Type B pancreatic cell (in vitro differentiated cells): ENCODE measurements at places on chromosomes 13 and 19. TPM values are rescaled to one million over a fixed set of nuclear protein-coding genes. Genes with fewer than 3 reads are reported as not detected.

GRCh38 chr19:55345818-55346724 lies 6.4 kb downstream of the KMT5C start:
- H3K4me1 ChIP-seq = peaks cover 15% of the 10 kb centered on the region
- H3K36me3 ChIP-seq = no peaks in the 10 kb centered on the region
- DNase-seq = no peak
- H3K4me3 ChIP-seq = no peak overlapping the region

DNA sequence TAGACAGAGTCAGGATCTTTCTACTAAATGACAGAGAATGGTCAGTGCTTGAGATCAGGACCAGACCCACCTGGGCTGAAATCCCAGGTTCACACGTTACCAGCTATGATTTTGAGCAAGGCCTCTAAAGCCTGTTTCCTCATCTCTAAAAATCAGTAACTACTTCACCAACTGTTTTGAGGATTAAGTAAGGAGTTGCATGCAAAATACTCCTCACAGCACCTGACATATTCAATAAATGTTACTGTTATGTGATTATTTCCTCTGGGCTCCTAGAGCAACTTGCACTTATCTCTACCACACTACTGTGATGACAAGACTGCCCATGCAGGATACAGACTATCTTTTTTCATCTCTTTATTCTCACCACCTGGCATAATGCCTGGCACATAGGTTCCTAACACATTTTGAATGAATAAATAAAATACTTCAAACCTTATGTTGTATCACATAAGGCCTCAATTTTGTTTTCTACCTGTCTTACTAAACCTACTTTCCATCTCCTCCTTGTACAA lies 1.8 kb downstream of the KATNAL1 start:
- peaks cover 30% of the 10 kb centered on the region for H3K4me1 ChIP-seq
- no peak overlapping the region for H3K27ac ChIP-seq
- peak overlapping the region; percentile 35 for H3K4me3 ChIP-seq
- H3K36me3 ChIP-seq = no peaks in the 10 kb centered on the region
- H3K27me3 ChIP-seq = no peaks in the 10 kb centered on the region

DNA sequence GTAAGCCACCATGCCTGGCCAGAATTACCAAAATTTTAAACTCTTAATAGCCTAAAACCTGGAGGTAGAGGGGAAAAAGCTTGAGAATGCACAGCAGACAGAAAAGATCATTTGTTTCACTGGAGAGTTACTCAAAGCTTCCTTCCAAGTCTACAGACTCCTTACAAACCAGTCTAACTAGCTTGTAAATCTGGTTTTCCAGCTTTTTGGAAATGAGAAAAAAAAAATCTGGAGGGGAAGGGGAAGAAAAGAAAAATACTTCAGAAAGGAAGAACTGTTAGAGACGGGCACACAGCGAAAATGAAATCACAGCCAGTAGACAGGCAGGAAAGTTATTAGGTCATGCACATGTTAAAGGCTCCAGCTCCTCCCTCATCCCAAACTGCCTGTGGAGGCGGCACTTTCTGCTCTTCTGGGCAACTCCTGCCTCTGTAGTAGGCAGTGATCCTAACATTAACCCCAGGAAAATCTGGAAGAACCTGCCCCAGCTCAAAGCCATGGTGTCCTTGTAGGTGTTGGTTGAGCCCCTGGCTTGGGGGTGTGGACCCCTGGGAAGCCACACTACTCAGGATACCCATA lies 17.3 kb downstream of the PARP4 start:
- peak overlapping the region; percentile 69 for H3K4me3 ChIP-seq
- H3K27me3 ChIP-seq = no peaks in the 10 kb centered on the region
- DNase-seq = no peak
- H3K36me3 ChIP-seq = peaks cover 36% of the 10 kb centered on the region

- H3K4me3 ChIP-seq = no peak overlapping the region
- peaks cover 40% of the 10 kb centered on the region for H3K27me3 ChIP-seq
- DNase-seq = no peak
- H3K27ac ChIP-seq = no peak overlapping the region
- H3K36me3 ChIP-seq = no peaks in the 10 kb centered on the region
- no peaks in the 10 kb centered on the region for H3K4me1 ChIP-seq
Observed at GRCh38 chr13:112443191-112443994, 67.2 kb downstream of the SPACA7 start.

GRCh38 chr19:42281827-42282762 lies 13.0 kb downstream of the CIC start:
- no peak for DNase-seq
- no peaks in the 10 kb centered on the region for H3K36me3 ChIP-seq
- H3K4me1 ChIP-seq = peaks cover 31% of the 10 kb centered on the region
- no peaks in the 10 kb centered on the region for H3K27me3 ChIP-seq
- peak overlapping the region; percentile 87 for H3K4me3 ChIP-seq

CERS1 gene
- 6.4 and 14.8 TPM in 2 replicates for total RNA-seq

DNA sequence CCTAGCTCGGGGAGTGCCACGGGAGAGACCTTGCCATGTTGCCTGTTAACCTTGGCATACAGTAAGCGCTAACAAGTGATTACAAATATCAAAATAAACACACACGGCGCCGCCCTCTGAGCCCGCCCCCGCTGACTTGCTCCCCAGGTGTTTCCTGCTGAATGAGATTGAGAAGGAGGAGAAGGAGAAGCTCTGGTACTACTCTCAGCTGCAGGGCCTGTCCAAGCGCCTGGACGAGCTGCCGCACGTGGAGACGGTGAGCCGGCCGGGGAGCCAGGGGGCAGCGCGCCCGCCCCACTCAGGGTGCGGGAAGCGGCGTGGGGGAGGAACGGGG lies 5.0 kb downstream of the APC2 start:
- H3K36me3 ChIP-seq = no peaks in the 10 kb centered on the region
- no peak overlapping the region for H3K4me3 ChIP-seq
- peaks cover 59% of the 10 kb centered on the region for H3K27me3 ChIP-seq
- no peak overlapping the region for H3K27ac ChIP-seq
- H3K4me1 ChIP-seq = peaks cover 9% of the 10 kb centered on the region
- DNase-seq = no peak

DNA sequence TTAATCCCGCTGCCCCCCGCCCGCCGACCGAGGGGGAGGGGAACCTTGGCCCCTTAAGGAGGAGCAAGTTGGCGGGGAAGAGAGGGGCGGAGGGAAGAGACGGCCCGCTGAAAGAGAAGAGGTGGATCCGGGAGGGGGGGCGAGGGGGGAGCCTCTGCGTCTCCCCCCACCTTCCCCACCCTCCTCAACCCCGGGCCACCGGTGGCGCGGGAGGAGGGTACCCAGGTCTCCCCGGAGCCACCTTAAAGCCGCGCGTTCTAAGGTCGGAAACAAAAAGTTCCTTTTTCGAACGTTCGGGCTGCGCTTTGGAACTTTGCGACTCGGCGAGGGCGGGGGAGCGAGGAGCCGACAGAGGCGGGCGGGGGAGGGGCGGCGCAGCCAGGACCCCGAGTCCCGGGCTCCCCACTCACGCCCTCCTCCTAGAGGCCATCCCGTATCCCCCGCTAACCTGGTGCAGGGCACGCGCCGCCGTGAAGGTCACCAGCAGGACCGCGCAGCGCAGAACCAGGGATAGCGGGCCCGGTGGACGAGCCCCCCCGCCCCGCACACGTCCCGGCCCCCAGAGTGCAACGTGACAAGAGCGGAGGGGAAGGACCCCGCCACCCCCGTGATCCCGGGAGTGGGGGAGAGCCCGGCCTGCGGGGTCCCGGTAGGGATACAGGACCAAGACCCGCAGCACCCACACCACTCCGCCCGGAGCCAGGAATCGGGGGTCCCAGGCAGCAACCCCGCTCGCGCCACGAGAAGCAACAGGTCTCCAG lies 659 bp downstream of the ERF start:
- H3K27ac ChIP-seq = no peak overlapping the region
- peaks cover 3% of the 10 kb centered on the region for H3K36me3 ChIP-seq
- DNase-seq = peak; percentile 81
- H3K4me3 ChIP-seq = peak overlapping the region; percentile 90
- H3K4me1 ChIP-seq = peaks cover 22% of the 10 kb centered on the region

DNA sequence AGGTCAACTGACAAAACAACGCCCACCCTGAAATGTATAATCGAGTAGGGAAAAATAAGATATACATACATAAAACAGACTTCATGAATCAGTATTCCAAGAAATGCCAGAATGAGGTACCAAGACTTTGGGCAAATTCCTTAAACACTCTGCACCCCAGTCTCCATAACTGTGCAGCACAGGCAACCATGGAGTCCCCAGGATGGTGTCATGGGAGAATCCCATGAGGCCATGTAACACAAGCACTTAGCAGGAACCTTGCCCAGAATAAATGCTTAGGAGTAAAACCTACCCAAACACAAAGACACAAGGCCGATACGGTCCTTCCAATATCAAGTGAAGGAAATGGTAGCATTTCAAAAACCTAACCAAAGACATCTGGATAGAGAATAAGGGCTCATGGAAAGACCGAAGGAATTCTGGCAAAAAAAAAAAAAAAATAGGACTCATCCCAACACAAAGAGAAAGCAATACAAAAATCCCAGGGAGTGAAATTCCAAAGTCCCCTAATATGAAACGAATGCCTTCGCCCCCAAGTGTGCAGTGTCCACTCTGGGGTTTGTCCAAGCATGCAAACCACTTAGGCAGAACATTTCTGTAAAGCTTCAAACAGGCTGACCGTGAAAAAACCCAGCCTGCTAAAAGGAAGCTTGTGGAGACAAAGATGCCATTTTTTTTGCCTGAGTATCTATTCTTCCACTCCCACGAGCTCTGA lies 11.1 kb downstream of the ZC3H4 start:
- H3K27me3 ChIP-seq = no peaks in the 10 kb centered on the region
- peaks cover 41% of the 10 kb centered on the region for H3K4me1 ChIP-seq
- no peak for DNase-seq
- H3K27ac ChIP-seq = peak overlapping the region; percentile 59
- no peak overlapping the region for H3K4me3 ChIP-seq

DNA sequence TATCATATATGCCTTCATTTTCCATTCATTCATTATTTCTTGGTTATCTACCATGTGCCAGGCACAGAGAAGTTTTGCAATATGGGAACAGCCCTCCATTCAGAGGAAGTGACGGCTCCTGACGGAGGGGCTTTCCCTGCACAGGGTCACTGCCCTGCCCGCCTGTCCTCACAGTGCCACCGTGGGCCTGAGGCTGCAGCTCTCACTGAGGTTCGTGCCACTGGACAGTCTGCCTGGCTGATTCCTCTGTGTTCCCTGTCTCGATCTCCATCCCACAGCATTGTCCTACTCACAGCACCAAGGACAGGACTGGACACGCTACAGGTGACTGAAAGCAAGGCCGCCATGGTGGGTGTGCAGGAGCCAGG lies 92.7 kb downstream of the TSHZ3 start:
- peaks cover 11% of the 10 kb centered on the region for H3K4me1 ChIP-seq
- no peak overlapping the region for H3K4me3 ChIP-seq
- no peaks in the 10 kb centered on the region for H3K36me3 ChIP-seq
- H3K27me3 ChIP-seq = peaks cover 18% of the 10 kb centered on the region

GAPDHS gene
- not detected in 2 replicates for total RNA-seq

CAPNS1 gene
- total RNA-seq = 426 and 510 TPM in 2 replicates

DNA sequence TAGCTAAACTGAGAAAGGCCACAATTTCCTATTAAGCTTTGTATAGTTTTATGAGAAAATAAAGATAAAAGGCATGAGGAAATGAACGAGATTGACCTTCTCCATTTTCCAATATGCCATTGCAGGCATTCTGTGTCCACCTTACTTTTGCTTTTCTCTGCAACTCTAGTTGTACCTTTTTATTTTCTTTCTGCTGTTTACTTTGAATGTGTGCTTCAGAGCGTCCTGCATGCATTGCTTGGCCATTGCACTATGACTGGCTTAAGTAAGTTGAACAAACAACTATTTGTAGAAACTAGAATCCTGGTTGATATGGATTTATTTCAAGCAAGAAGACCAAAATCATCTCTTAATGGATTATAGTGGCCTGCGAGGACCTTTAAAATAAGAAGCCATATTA lies 510.3 kb downstream of the GPC6 start:
- no peak overlapping the region for H3K27ac ChIP-seq
- H3K36me3 ChIP-seq = no peaks in the 10 kb centered on the region
- no peak for DNase-seq
- no peaks in the 10 kb centered on the region for H3K27me3 ChIP-seq
- peaks cover 13% of the 10 kb centered on the region for H3K4me1 ChIP-seq

- no peak overlapping the region for H3K4me3 ChIP-seq
- peaks cover 3% of the 10 kb centered on the region for H3K27me3 ChIP-seq
- no peak for DNase-seq
- no peak overlapping the region for H3K27ac ChIP-seq
Observed at GRCh38 chr13:34344816-34345215, 526.9 kb downstream of the RFC3 start.

IGFLR1 gene
- 1.5 and 3.8 TPM in 2 replicates for total RNA-seq

DNA sequence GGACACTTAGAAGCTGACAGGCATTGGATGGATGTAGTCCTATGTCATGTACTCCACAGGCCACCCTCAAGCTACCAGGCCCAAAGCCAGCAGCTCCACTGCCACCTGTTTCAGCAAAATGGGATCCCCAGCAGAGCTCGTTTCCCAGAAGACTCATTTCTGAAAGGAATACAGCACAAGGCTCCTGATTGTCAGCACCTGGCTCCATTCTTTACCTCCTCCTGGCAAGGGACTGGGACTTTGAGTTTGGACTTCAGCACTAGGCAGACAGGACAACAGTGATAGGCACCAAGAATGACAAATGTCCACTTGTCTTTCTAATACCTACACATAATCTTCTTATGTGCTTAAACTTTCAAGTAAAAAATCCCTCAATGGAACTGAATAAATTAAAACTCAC lies 150.4 kb upstream of the RXFP2 start:
- no peak overlapping the region for H3K4me3 ChIP-seq
- peaks cover 17% of the 10 kb centered on the region for H3K4me1 ChIP-seq
- DNase-seq = no peak
- peaks cover 9% of the 10 kb centered on the region for H3K27me3 ChIP-seq
- no peaks in the 10 kb centered on the region for H3K36me3 ChIP-seq
- no peak overlapping the region for H3K27ac ChIP-seq

CPB2 gene
- 0.19 and 0.31 TPM in 2 replicates for total RNA-seq

DNA sequence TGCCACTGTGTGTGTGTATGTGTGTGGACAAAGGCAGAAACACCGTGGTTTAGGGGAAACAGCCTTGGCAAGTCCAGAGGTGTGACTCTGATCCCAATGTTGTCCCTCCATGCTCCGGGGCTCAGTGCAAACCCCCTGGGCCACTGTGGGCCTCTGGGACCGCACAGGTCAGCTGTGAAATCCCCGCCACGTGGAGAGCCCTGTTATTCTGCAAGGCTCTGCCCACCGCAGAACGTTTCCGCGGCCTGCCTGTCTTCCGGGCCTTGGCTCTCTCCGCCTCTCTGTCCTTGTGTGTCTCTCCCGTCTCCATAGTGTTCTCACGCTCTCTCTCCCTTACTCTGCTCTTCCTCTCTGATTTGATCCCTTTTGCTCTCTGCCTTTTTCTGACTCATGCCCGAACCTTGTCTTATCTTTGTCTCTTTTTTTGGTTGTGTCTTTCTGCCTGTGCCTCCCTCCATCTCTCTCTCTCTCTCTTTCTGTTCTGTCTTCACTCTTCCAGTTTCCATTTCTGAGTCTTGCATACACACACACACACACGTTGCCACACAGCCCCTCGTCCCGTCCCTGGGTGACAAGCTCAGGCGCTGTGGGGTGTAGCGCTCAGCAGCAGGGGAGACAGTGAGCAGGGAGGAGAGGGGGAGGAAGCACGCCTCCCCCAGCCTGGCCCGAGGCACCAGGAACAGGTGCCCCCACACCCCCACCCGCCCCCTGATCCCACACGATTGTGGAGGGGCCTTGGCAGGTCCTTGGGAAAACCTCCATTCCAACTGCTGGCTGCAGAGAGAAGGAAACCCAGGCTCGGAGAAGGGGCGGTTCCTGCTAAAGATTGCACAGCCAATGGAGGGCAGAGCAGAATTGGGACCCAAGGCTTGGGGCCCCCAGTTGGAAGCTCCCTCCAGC lies 3.0 kb downstream of the TTYH1 start:
- no peak for DNase-seq
- H3K36me3 ChIP-seq = peaks cover 5% of the 10 kb centered on the region
- peaks cover 20% of the 10 kb centered on the region for H3K4me1 ChIP-seq
- H3K27me3 ChIP-seq = peaks cover 51% of the 10 kb centered on the region
- peak overlapping the region; percentile 62 for H3K27ac ChIP-seq

GRCh38 chr13:99007414-99007986 lies 29.6 kb upstream of the DOCK9 start:
- H3K27ac ChIP-seq = peak overlapping the region; percentile 43
- H3K27me3 ChIP-seq = no peaks in the 10 kb centered on the region
- H3K4me3 ChIP-seq = no peak overlapping the region
- DNase-seq = no peak
